ENCODE measurements at places on chromosomes 13 and 19.

GRCh38 chr13:35953537-35954206 lies 177.5 kb downstream of the DCLK1 start:
- DNase-seq, result no peak

DNA sequence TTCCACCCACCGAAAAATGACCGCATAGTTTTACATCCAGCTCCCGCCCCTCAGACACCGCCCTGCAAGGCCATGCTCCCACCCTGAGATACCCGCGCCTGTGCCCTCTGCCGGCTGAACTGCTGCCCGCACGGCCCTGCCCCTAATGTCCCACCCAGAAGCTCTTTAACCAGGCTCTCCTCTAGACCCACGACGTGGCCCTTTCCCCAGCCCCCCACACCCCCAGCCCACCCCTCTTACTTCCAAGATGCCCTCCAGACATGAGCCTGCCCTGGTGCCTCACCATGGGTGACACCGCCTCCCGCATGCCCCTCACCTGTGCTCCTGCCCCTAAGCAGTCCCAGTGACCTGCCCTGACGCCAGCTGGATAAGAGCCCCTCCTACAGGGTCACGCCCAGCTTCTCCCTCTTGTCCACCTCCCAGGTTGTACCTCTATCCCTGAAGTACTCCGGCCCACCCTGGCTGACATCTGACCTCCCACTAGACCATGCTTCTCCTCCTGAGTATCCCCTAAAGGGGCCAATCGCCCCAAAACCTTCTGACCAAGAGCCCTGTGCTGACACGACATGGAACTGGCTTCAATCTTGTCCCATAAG lies 51.2 kb downstream of the COLGALT1 start:
- DNase-seq, result no peak

DNA sequence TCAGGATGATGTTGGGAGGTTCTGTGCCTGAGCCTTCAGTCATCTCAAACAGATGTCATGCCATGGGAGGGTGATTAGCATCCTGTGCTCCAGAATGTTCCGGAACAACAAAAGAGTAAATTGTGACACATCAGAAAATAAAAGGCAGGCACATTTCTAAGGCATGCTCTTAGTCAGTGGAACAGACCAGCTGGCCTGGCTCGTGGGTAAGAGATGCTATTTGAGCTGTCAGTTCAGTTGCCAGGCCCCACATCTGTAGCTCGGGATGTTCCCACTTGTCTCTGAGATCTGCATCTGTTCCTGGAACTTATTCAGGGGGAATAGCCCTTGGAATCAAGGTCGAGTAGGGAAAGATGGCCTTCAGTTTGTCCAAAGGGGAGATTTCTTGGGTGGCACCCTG lies 26.0 kb downstream of the OLFM4 start:
- DNase-seq, result no peak

GRCh38 chr13:33312861-33313212 lies 27.3 kb upstream of the STARD13 start:
- no peak for DNase-seq

- no peak for DNase-seq
Measured at GRCh38 chr19:34573226-34573864, 91.8 kb downstream of the WTIP start.

Measured in CD4-positive, alpha-beta T cell treated with Interleukin-17A for 4 hours (primary cell).